ENCODE measurements at places on chromosomes 16 and 17. TPM values are rescaled to one million over a fixed set of nuclear protein-coding genes. Genes with fewer than 3 reads are reported as not detected.

Gene TBX6
- 0.46 TPM for total RNA-seq

Gene TNFSF13
- total RNA-seq: 2.3 TPM

Gene MAPT
- 0.59 TPM for total RNA-seq

Gene TAC4
- total RNA-seq: not detected

Gene CPNE7
- total RNA-seq: 32.7 TPM

Gene PMP22
- 6.0 TPM for total RNA-seq

Gene TNRC6A
- total RNA-seq: 53.6 TPM

Gene KRT39
- not detected for total RNA-seq

Gene C1QTNF8
- total RNA-seq: 0.39 TPM

All from Panc1 (cell line).